HCT116 (cell line): ENCODE measurements at places on chromosomes 16 and 17.

DNA sequence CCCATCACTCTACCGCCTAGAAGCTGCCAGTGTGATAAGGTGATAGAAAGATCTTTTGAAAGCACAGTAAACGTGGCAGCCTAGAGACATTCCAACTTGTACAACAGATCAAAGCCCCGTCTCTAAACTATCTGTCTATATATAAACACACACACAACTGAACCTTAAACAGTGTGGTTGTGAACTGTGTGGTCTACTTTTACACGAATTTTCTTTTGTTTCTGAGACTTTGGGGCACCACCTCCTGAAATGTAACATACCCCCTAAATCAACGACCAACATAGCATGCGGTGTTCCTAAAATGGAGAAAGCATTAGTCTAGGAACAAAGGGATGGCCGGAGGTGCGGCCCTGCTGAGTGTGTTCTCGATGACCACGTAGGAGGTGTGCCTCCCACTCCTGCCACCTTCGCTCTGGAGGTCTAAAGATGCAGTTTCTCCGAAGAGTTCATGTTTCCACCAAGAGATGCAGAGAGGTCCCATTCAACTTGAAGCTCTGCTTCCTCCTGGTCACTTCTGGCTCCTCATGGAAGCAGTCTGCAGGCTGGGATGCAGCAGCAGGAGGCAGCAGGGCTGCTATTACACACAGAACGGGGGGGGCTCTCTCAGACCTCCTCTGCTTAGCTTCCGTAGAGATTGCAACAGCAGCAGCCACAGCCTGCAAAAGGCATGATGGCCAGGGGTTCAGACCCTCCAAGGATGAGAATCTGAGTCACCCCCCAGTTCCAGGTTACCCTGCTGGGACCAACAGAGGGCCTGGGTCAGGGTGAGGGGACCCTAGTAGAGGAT is 22.6 kb upstream of the USP10 start:
- H3K4me1 ChIP-seq: no peaks in the 10 kb centered on the region
- DNase-seq: no peak
- H3K27me3 ChIP-seq: peaks cover 34% of the 10 kb centered on the region; the same call in 1 of the 2 replicates
- no peak overlapping the region for H3K27ac ChIP-seq

- peaks cover 40% of the 10 kb centered on the region for H3K4me1 ChIP-seq
- no peaks in the 10 kb centered on the region for H3K27me3 ChIP-seq
- no peaks in the 10 kb centered on the region for H3K36me3 ChIP-seq
Observed at GRCh38 chr17:67442787-67443624, 65.9 kb downstream of the PITPNC1 start.

- H3K36me3 ChIP-seq: no peaks in the 10 kb centered on the region
- H3K27ac ChIP-seq: no peak overlapping the region
Observed at GRCh38 chr17:50173335-50173941, 7.6 kb downstream of the SGCA start.

GRCh38 chr17:80738020-80738808 is 193.6 kb downstream of the RPTOR start:
- DNase-seq: no peak
- no peaks in the 10 kb centered on the region for H3K36me3 ChIP-seq
- no peak overlapping the region for H3K27ac ChIP-seq
- H3K4me3 ChIP-seq: no peak overlapping the region
- H3K4me1 ChIP-seq: no peaks in the 10 kb centered on the region

- H3K27ac ChIP-seq: no peak overlapping the region
- H3K4me3 ChIP-seq: no peak overlapping the region
- no peaks in the 10 kb centered on the region for H3K36me3 ChIP-seq
- H3K27me3 ChIP-seq: no peaks in the 10 kb centered on the region
- peaks cover 9% of the 10 kb centered on the region; the same call in 1 of the 2 replicates for H3K4me1 ChIP-seq
Observed at GRCh38 chr17:20271011-20271610, 196.2 kb downstream of the LGALS9B start.

DNA sequence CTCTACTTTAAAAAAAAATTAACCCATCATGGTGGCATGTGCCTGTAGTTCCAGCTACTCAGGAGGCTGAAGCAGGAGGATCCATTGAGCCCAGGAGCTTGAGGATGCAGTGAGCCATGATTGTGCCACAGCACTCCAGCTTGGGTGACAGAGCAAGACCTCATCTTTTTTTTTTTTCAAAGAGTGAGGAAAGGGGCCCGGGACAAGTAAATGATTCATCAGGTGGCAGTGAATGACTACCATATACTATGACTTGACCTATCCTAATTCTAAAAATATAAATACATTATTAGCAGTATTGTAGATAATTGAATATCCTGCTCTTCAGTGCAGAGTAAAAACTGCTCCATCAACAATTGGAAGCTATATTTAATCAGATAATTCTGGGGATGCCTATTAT is 55.3 kb downstream of the CLUH start:
- no peak for DNase-seq
- H3K4me1 ChIP-seq: peaks cover 21% of the 10 kb centered on the region
- no peak overlapping the region for H3K27ac ChIP-seq
- H3K36me3 ChIP-seq: no peaks in the 10 kb centered on the region
- no peaks in the 10 kb centered on the region for H3K27me3 ChIP-seq

GRCh38 chr16:72739577-72739976 is 308.4 kb downstream of the ZFHX3 start:
- H3K27ac ChIP-seq: no peak overlapping the region
- no peaks in the 10 kb centered on the region for H3K36me3 ChIP-seq
- no peaks in the 10 kb centered on the region for H3K27me3 ChIP-seq
- H3K4me3 ChIP-seq: no peak overlapping the region

DNA sequence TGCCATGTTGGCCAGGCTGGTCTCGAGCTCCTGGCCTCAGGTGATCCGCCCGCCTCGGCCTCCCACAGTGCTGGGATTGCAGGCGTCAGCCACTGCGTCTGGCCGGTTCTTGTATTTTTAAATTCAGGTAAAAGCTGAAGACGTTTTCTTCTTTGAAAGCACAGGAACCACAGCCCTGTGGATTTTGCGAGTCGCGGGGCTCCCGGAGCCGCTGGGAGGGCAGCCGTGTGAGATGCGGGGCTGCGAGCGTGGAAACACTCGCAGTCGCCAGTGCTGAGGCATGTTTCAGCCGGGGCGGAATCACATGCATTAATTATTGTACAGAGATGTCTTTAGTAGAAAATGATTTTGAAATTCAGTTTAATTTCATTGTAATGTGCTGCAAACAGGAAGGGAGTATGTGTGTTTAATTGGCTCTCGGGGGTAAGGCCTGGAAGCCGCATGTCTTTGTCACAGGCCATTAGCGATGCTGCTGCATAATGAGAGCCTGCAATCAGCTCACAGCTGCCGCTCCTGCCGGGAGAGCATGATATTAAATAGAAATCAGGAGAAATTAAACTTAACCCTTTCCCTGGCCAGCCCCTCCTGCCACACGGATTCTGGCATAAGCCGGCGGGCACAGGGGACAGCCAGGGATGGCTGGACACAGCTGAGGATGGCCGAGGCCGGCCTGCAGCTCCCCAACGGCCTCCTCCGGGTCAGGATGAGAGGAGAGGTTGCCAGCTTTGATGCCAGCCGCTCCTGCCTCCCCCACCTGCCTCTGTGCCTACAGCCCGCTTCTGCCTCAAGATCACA is 35.4 kb upstream of the CDH15 start:
- H3K27me3 ChIP-seq: no peaks in the 10 kb centered on the region
- H3K36me3 ChIP-seq: peaks cover 14% of the 10 kb centered on the region
- no peak overlapping the region for H3K4me3 ChIP-seq
- no peaks in the 10 kb centered on the region for H3K4me1 ChIP-seq

- no peaks in the 10 kb centered on the region for H3K27me3 ChIP-seq
- no peaks in the 10 kb centered on the region for H3K36me3 ChIP-seq
- H3K4me1 ChIP-seq: no peaks in the 10 kb centered on the region
Observed at GRCh38 chr16:88872650-88873331, 6.3 kb upstream of the PABPN1L start.

GRCh38 chr16:77807-78443 is at the start of gene MPG:
Gene MPG (plus strand): TSS chr16:78225. CDS start chr16:78310, 85 bp downstream.
- peaks cover 19% of the 10 kb centered on the region for H3K4me1 ChIP-seq
- H3K4me3 ChIP-seq: peak within 1 kb of the TSS; percentile 68
- no peaks in the 10 kb centered on the region for H3K27me3 ChIP-seq
- H3K27ac ChIP-seq: peak within 1 kb of the TSS; percentile 90
- no peak for DNase-seq
